ENCODE measurements at places on chromosomes 2 and 18.
A peak's percentile ranks its signal among the peaks of the same experiment; 100 is the strongest.

GRCh38 chr2:96623116-96623515, 15.0 kb downstream of the KANSL3 start:
- H3K36me3 ChIP-seq = peaks cover 2% of the 10 kb centered on the region
- no peak for DNase-seq
- H3K4me1 ChIP-seq = peaks cover 10% of the 10 kb centered on the region

GRCh38 chr2:132760405-132760804, 90.4 kb upstream of the LYPD1 start:
- H3K27me3 ChIP-seq = no peaks in the 10 kb centered on the region
- no peak for DNase-seq
- no peak overlapping the region for H3K4me3 ChIP-seq
- H3K36me3 ChIP-seq = no peaks in the 10 kb centered on the region

GRCh38 chr18:49738721-49739120, 74.6 kb downstream of the ACAA2 start:
- no peak for DNase-seq
- no peak overlapping the region for H3K27ac ChIP-seq
- H3K4me3 ChIP-seq = no peak overlapping the region
- H3K4me1 ChIP-seq = no peaks in the 10 kb centered on the region
- no peaks in the 10 kb centered on the region for H3K36me3 ChIP-seq

DNA sequence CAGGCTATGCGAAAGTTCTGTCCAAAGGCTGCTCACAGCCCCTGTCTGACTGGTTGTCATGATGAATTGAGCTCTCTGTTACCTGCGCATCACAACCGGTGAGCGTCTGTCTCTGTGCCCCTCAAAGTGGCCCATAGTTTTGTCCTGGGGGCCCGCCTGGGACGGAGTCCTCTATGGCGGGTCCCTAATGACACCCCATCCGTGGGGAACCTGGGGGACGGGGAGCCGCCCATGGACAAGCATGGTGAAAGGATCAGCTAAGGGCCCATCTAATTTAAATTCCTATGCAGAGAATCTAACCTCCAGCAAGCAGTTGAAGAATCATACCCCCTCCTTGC, 473 bp downstream of the ELMOD3 start:
- peak overlapping the region; percentile 93 for H3K27ac ChIP-seq
- peaks cover 22% of the 10 kb centered on the region for H3K36me3 ChIP-seq
- no peak for DNase-seq
- H3K4me3 ChIP-seq = peak overlapping the region; percentile 92

DNA sequence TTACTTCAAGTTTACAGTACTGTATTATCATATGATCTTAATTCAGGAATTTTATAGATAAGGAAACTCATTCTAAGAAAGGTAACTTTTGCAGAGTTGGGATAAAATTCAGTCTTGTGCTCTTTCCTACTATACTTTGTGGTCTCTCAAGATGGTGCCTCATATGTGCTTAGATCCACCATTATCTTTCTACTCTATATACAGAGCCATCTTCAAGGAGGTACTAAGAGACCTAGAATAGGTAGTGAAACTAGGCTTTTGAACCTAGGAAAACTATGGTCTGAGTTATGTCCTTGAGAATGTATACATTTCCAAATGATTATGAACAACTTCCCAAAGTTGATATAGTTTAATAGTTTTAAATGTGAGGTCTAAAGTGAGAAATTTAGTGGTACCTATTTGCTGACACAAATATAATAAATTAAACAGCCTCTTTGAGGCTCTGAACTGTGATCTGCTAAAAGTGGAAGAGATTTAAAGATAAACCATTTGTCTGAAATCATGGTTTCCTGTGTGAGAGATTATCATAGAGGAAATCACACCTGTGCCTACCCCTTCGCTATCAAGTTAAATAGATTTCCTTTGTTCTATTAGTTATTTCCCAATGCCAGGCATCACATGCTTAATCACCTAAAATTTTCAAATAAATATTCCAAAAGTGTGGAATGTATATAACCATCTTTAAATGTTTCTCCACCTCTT, 27.2 kb downstream of the ACAA2 start:
- DNase-seq = no peak
- peaks cover 60% of the 10 kb centered on the region for H3K36me3 ChIP-seq
- no peak overlapping the region for H3K4me3 ChIP-seq
- H3K4me1 ChIP-seq = peaks cover 3% of the 10 kb centered on the region

- H3K27ac ChIP-seq = no peak overlapping the region
- no peaks in the 10 kb centered on the region for H3K4me1 ChIP-seq
- no peak for DNase-seq
- no peaks in the 10 kb centered on the region for H3K27me3 ChIP-seq
- no peaks in the 10 kb centered on the region for H3K36me3 ChIP-seq
- H3K4me3 ChIP-seq = no peak overlapping the region
These were observed 191.3 kb downstream of the CMPK2 start for GRCh38 chr2:6674381-6674780.

DNA sequence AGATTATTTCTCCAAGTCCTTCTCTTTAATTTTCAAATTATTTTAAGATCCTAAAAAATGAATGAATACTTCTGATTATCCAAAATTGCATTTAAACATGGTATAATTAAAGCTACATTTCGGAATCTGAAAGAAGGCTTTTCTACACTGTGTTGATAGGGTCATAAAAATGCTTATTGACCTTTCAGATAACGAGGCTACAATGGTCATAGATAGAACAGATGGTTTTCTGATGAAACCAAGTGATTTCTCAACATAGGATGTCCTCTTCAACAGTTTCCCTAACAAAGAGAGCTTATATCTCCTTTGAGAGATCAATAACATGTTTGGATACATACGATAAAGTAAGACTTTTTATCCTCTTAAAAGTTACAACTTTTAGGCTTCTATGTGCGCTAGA, 201.1 kb downstream of the PTH2R start:
- H3K27me3 ChIP-seq = no peaks in the 10 kb centered on the region
- no peaks in the 10 kb centered on the region for H3K4me1 ChIP-seq

GRCh38 chr2:177730792-177731191, 338.2 kb downstream of the AGPS start:
- DNase-seq = no peak
- H3K27ac ChIP-seq = no peak overlapping the region
- H3K27me3 ChIP-seq = no peaks in the 10 kb centered on the region
- H3K36me3 ChIP-seq = no peaks in the 10 kb centered on the region
- no peaks in the 10 kb centered on the region for H3K4me1 ChIP-seq

- H3K4me3 ChIP-seq = no peak overlapping the region
- H3K36me3 ChIP-seq = no peaks in the 10 kb centered on the region
- no peaks in the 10 kb centered on the region for H3K27me3 ChIP-seq
These were observed 112.5 kb downstream of the VIT start for GRCh38 chr2:36809069-36809445.

DNA sequence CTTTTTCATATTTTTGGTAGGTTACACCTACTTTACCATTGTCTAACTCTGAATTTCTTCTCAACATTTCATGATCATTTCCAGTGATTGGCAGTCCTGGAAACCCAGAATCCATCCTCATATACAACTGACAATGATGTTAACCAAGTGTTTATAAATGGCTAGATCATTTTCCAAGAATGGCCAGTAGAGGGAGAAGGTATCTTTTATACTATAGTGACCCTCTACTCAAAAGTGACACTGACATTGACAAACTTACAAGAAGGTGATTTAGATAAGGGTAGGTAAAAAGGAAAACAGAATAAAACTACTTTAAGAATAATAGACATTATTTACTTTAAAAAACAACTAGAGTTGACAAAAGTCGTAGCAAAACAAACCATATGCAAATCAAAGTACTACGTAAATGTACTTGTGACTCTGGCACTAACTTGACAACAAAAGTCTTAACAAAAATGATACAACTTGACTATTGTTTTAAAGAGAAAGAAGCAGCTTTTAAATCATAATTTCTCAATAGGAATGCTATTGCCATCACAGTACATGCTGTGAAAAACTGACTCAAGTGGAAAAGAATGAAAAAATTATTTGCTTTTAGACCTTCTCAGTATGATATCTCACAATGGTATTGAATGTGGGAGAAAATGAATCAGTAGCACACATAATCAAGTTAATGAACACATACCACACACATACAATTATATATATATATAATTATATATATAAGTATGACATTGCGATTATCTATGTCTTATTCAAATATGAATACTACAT, 76.6 kb upstream of the GRB14 start:
- H3K27me3 ChIP-seq = no peaks in the 10 kb centered on the region
- no peak for DNase-seq
- H3K4me3 ChIP-seq = no peak overlapping the region
- no peak overlapping the region for H3K27ac ChIP-seq
- no peaks in the 10 kb centered on the region for H3K36me3 ChIP-seq
- no peaks in the 10 kb centered on the region for H3K4me1 ChIP-seq

DNA sequence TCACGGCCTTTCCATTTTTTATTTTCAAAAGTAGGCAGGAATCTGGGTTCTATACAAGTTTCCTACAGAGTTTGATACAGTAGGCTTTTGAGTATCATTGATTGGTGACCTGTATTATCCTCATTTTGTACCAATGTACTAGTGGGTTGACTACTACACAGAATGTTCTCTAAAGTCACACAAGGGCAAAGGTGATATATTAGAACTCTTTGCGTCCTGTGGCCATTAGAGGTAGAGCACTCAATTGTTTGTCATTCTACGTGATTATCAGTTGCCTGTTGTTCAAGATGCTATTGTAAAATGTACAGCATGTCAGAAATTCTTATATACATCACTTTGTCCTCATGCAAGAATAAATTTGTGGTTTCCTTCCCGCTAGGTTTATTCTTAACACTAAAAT, 24.8 kb downstream of the WDR75 start:
- H3K36me3 ChIP-seq = peaks cover 47% of the 10 kb centered on the region
- H3K27ac ChIP-seq = no peak overlapping the region
- H3K4me1 ChIP-seq = no peaks in the 10 kb centered on the region

DNA sequence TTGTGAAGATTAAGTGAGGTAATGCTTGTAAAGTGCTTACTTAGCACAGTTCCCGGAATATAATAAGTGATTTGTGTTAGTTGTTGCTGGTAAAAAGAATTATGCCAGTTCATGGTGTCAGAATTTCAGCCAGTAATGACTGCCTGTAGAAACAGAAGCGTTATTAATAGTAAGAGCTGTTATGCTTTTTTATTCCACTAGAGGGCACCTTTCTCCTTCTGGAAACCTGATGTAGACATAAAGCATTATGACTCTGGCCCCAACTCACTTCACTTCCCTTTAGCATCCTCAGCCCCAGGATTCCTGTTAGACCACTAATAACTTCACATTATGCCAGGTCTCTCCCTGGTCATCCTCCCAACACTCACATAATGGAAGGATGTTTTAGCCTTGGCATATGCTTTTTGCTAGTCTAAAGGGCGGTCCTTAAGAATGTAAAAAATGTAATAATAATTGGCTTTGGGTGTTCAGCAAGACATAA, 34.9 kb downstream of the C18orf54 start:
- DNase-seq = no peak
- no peak overlapping the region for H3K4me3 ChIP-seq
- no peaks in the 10 kb centered on the region for H3K4me1 ChIP-seq
- H3K27ac ChIP-seq = no peak overlapping the region

GRCh38 chr2:67565262-67565661, 168.1 kb downstream of the ETAA1 start:
- no peak overlapping the region for H3K4me3 ChIP-seq
- no peaks in the 10 kb centered on the region for H3K27me3 ChIP-seq
- DNase-seq = no peak
- no peaks in the 10 kb centered on the region for H3K36me3 ChIP-seq
- no peak overlapping the region for H3K27ac ChIP-seq

DNA sequence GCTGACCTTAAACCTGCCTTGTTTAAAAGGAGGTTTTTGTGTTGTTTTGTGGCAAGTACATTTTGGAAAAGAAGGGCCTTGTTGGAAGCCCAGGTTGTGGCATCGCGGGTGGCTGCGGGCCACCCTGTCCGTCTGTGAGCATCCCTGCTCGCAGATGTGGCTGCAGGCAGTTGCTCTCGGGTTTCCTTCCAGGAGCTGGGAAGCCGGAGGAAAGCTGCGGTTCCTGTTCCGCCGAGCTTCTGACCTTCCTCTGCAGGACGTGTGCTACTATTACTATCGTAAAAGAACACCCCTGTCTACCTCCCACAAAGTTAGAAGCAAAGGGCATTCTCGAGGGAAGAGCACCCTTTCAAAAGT, 766 bp downstream of the MFF start:
- DNase-seq = no peak
- no peaks in the 10 kb centered on the region for H3K27me3 ChIP-seq
- H3K36me3 ChIP-seq = no peaks in the 10 kb centered on the region
- H3K27ac ChIP-seq = peak overlapping the region; percentile 92
- H3K4me3 ChIP-seq = peak overlapping the region; percentile 92
- no peaks in the 10 kb centered on the region for H3K4me1 ChIP-seq

GRCh38 chr2:240182001-240182400, 41.5 kb upstream of the OTOS start:
- no peaks in the 10 kb centered on the region for H3K36me3 ChIP-seq
- no peak overlapping the region for H3K4me3 ChIP-seq
- H3K27me3 ChIP-seq = no peaks in the 10 kb centered on the region
- no peaks in the 10 kb centered on the region for H3K4me1 ChIP-seq
- DNase-seq = no peak
- no peak overlapping the region for H3K27ac ChIP-seq

- no peak overlapping the region for H3K27ac ChIP-seq
- H3K4me3 ChIP-seq = no peak overlapping the region
- DNase-seq = no peak
- no peaks in the 10 kb centered on the region for H3K36me3 ChIP-seq
- no peaks in the 10 kb centered on the region for H3K27me3 ChIP-seq
These were observed 100.2 kb upstream of the EPAS1 start for GRCh38 chr2:46196871-46197462.

DNA sequence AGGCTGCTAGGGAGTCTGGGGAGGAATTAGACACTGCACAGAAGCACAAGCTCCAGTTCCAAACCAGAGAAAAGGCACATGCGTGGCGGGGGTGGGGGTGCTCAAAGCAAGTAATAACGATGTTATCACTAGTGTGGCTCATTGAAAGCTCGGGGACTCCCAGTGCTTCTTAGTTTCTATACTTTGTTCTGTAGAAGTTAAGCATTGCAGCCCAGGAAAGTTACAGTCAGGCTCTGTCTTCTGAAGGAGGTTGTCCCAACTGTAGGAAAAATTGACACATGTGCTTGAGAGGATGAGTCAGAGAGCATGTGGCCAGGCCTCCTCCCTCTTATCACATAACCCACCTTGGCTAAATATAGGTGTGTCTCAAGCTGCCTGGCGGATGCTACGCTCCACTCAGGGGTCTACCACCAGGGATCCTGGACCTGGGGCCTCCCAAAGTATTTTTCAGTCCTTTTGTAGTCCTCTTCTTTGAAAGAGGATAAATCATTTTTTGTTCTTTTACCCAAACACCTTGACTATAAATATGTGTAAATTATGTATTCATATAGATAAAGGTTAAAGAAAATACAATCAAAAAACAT, 3.8 kb downstream of the GALNT5 start:
- no peaks in the 10 kb centered on the region for H3K36me3 ChIP-seq
- peaks cover 55% of the 10 kb centered on the region for H3K4me1 ChIP-seq
- no peak for DNase-seq
- peak overlapping the region; percentile 53 for H3K27ac ChIP-seq

DNA sequence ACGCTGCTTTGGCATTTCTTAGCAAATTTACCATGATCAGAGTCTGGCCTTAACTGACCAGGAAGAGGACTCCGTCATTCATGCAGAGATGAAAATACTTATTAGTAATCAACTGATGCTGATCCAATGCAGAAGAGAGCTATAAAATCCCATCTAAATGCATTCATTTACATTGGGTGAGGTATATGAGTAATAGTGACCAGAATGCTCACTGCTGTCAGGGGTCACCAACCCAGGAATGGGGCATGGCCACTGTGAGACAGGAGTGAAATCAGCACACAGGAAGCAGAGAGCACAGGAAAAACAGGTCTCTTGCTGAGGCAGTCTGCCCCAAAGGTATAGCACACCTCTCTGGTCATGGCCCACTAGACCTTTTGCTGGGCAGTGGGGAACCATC, 68.1 kb upstream of the TMEM247 start:
- peak overlapping the region; percentile 81 for H3K27ac ChIP-seq
- H3K36me3 ChIP-seq = no peaks in the 10 kb centered on the region
- no peaks in the 10 kb centered on the region for H3K27me3 ChIP-seq
- H3K4me1 ChIP-seq = peaks cover 27% of the 10 kb centered on the region
